ENCODE measurements at places on chromosomes 2 and 18.

DNA sequence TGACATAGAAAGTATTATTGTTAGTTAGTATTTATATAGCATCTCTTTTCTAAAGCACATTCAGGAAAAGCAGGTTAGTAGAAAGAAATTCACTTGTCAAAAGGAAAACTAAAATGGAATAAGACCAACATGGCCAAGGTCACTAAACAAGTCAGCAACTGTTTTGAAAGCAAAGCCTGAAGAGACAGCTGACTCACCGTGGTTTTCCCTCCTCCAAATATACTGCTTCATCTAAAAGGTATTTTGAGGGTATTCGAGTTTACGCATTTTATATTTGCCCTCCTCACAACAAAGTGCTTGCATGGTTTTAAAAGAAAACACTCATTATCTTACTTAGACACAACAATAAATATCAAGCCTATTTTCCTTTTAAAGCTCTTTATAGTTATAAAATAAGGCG is 24.0 kb downstream of the ZNF385B start:
- no peak for DNase-seq

DNA sequence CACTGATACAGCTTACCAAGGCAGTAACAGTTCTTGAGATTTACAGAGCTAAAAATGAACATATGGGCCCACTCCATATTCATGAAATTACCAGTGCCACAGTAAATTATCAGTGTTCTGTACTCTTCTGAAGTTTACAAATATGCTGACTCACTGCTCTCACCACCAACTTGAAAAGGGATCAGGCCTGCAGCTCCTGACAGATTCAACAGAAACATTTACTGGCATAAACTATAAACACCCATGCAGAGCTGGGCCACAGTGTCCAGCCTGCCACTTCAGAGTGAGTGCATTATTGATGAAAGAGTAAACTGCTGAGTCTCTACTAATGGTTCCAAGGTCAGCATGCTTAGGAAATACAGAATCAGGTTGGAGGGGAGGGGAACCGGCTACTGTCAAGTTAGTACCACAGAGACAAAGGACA is 83.1 kb downstream of the FARSB start:
- no peak for DNase-seq

DNA sequence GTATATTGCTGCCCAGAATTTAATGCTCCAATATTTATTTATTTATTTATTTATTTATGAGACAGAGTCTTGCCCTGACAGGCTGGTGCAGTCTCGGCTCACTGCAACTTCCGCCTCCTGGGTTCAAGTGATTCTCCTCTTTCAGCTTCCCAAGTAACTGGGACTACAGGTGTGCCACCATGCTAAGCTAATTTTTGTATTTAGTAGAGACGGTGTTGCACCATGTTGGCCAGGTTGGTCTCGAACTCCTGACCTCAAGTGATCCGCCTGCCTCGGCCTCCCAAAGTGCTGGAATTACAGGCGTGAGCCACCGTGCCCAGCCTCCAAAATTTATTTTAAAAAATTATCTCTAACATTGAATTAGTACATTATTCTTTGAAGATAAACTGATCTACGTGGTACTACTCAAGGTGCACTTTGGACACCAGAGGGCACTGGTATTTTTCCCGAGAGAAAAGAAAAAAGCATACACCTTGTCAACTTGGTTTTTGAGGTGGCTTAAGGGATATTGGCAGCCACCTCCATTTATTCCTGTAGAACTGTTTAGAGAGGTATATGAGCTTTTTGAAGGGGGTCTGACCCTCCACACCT is 1.4 kb upstream of the IDH1 start:
- no peak for DNase-seq

- no peak for DNase-seq
Measured at GRCh38 chr2:11256166-11256565, 88.3 kb downstream of the ROCK2 start.

GRCh38 chr2:218980735-218981389 is 4.1 kb downstream of the FEV start:
- no peak for DNase-seq

GRCh38 chr18:35521133-35521532 is 23.4 kb upstream of the INO80C start:
- no peak for DNase-seq

- no peak for DNase-seq
Measured at GRCh38 chr2:219687272-219687671, 59.8 kb downstream of the SLC4A3 start.

Measured in tibial nerve (tissue), 4 donors.